ENCODE measurements at places on chromosomes 6 and 20.

DNA sequence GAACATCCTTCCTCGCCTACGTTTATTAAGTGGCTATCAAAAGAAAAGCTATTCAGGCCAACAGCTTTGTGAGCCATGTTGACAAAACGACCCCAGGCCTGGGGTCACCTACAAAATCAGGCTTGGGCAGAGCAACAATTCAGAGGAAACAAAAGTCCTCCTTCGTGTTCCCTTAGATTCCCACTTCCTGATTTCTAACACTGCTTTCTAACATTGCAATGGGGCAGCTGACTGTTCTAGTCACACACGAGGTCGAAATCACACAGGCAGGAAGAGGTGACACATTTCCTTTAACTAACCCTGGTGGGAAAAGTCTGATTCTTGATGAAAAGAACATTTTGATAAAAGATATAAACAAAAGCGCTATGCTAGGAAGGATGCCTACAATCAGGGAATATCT, 31.9 kb downstream of the WDR27 start:
- no peak for DNase-seq

DNA sequence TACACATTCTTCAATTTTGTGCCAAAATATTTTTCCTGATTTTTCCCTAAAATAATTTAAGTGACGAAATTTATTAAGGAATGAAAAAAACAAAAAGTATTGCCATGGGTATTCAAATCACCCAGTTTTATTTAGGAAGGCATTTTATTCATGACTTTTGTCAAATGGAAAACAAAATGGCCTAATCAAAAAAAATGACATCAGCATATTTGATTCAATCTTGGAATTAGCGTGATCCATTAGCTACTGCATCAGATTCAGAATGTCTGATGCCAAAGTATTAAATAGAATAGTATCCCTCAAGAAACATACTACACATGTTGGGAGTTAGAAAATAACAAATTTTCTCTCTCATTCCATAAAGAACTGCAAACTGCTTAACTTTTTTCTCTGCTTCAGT, 129.2 kb downstream of the TRDN start:
- DNase-seq = no peak

GRCh38 chr6:153090241-153090930, 40.7 kb downstream of the RGS17 start:
- no peak for DNase-seq

DNA sequence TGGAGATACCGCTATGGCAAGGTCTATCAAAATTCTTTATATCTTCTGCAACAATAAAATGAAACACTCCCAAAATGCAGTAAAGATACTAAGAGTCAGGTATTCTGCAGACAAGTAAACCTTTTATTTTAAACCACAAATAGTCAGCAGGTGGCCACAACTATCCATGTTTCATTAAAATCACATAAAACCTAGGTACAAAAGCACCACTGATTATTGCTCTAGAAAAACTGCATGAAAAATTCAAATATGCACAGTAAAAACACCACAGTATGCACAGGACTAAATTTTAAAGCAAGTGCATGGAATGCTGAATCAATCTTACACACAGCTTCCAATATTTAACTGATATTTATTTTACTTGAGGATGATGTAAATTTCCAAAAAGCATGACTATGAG, 33.3 kb downstream of the HMGN3 start:
- no peak for DNase-seq

- no peak for DNase-seq
These were observed 10.7 kb downstream of the HMGN3 start for GRCh38 chr6:79223611-79224404.

GRCh38 chr6:39945626-39946025, 11.4 kb upstream of the MOCS1 start:
- DNase-seq = no peak

DNA sequence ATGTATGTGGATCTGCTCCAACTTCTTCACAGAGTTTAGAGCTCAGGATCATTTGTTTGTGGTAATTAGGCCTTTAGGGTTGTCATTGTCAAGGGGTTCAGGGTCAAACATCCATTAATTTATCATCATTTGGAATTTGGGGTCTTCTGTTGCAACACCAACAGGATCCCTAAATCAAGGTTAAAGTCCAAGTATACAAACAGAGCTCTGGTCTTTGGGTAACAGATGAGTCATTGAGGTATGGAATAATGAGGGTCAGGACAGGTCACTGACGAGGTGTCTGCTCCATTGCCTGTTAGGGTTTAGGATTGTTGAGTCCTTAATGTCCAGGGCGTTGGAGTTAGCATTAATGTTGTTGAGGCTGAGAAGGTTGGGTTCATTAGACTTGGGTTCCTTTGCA, 47.6 kb downstream of the PRND start:
- no peak for DNase-seq
